ENCODE measurements at places on chromosomes 11 and 22.

DNA sequence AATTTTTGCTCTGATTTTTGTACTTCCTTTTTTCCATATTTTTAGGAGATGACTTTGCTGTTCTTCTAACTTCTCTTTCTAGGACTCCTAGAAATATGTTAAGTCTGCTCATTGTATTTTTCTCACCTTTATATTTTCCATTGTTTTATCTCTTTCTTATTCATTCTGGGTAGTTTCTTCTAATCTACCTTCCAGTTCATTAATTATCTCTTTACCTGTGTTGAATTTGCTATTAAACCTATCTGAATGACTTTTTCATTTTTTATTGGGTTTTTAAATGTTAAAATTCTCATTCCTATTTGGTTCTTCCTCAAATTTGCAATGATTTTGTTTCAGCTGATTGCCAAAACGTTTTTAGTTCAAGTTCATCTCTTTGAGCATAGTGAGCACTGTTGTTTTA is 27.8 kb upstream of the EHF start:
- no peak for DNase-seq

DNA sequence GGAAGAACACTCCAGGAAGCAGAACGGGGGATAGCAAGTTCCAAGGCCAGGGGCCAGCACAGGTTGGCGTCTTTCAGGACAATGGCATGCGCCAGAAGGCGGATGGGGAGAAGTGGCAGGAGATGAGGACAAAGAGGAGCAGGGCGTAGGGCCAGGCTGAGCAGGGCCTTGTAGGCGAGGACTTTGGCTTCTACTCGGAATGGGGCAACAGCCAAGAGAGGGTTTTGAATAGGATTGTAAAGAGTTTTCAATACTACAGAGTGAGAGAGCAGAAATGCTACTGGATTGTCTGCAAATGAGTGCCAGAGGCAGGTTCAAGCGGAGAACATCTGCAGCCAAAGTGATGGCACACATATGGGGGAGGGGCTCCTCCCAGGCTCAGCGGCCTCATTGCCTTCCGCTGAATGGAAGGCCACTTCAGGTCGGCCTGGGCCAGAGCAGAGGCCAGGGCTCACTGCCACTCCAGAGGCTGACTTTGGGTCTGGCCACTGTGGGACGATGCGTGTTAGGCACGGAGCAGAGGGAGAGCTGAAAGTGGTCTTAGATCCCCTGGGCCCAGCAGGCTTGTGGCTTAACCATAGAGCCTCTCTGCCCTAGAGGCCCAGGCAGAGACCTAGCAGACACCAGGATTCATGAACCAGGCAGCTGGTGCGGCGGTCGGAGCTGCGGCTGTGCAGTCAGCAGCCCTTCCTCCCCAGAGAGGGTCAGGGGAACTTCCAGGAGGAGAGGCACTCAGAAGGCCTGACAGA is 118.2 kb downstream of the DSCAML1 start:
- DNase-seq = no peak

- DNase-seq = no peak
These were observed 15.6 kb downstream of the MOV10L1 start for GRCh38 chr22:50105208-50106100.

- no peak for DNase-seq
These were observed 14.9 kb downstream of the RAC2 start for GRCh38 chr22:37229012-37229804.

DNA sequence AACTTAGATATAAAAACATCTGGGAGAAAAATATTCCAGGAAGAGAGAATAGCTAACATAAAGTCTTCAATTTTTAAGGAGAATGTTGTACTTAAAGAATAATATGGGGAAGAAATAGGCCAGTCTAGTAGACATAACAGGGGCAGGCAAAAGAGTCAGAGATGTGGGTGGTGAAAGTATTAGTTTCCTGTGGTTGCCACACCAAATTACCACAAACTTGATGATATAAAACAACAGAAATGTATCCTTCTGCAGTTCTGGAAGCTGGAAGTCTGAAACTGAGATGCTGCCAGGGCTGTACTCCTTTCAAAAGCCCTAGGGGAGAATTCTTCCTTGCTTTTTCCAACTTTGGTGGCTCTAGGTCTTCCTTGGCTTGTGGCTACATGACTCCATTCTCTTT is 1309.7 kb downstream of the LRRC4C start:
- DNase-seq = no peak

GRCh38 chr22:30143265-30143664 is 63.0 kb downstream of the HORMAD2 start:
- no peak for DNase-seq

DNA sequence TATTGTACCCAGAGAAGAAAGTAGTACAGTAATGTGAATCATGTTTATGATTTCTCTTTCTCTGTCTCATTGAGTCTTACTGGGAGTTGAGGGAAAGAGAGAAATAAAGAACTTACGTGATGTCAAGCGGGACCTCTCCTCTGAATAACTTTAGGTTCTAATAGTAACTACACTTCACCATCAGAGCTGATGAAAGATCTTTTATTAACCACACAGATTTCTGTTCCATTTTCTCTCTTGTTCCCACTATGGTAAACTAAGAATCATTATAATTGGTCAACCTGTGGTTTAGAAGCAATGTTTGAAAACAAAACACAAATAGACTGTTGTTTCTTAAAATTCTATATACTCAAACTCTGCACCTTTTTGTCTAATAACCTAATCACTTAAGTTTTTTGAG is 142.3 kb downstream of the ELP4 start:
- no peak for DNase-seq

DNA sequence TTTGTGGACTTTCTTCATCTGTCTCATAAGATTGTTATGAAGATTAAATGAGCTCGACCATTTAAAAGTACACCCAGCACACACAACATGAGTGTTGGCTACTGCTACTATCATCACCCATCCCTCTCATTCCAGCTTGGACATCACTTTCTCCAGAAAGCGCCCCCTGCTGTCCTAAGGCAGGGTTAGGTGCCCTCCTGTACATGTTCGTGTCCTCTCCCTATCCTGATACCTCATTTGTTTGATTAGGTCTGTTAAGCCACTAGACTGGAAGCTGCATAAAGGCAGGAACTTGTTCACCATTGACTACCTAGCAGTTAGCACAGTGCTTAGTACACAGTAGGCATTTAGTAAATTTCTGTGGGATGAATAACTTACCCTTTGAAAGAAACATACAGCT is 85.5 kb downstream of the ENTHD1 start:
- no peak for DNase-seq

DNA sequence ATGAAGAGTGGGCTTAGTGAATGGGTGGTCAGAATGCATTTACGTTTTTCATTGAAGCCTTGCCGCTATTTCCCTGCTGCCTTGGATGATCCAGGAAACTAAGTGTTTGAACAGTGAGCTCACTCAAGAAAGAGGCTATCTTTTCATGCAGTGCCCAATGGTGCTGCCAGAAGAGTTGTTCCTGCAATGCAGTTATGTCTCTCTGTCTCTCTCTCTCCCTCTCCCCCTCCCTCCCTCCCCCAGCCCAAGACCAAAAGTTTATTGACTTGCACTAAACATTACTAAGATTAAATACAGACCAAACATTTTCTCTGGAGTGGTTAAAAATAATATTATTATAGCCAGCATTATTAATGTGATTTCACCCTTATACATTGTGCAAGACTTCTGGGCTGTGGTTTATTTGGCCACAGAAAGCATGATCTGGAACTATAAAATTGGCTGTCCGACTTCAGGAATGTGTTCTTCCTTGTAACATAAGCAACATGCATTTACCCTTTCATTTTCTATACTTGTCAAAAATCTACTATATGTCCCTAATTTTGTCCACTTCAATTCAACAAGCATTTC is 6.6 kb upstream of the FUT4 start:
- no peak for DNase-seq

DNA sequence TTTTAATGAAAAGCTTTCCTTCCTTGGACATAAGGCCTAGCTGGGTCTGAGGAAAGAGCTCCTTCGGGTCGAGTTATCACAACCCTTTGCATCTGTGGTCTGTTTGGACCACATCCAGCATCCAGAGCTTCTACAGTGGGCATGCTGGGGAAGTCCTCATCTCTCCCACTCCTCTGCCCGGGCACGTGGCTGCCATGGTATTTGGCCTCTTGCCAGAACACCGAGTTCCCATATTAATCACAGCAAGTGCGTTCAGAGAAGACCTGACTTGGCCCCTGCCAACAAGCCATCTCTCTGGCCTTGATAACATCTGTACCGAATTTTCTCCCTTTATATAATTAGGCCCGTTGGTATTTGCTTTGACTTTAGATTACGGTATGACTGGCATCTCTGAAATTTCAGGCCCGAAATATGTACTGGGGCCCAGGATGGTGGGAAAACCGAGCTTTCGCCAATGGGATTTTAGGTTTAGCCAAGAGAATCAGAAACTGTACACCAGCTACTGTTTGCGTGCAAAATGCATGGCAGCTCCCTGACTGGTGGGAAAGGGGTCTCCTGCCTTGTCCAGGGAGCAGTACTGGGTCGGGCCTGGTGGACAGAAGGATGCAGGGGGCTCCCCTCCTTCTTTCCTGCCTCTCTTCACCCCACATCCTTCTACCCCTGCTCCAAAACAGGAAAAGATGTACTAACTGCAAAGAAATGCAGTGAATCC is 90.0 kb downstream of the MICAL2 start:
- no peak for DNase-seq

- no peak for DNase-seq
These were observed 3.2 kb downstream of the SEZ6L start for GRCh38 chr22:26172389-26172990.

GRCh38 chr22:41523464-41524221 is 20.6 kb downstream of the POLR3H start:
- DNase-seq = no peak

- DNase-seq = no peak
These were observed 39.7 kb downstream of the ME3 start for GRCh38 chr11:86632499-86633269.

- no peak for DNase-seq
These were observed 15.4 kb upstream of the ST14 start for GRCh38 chr11:130144141-130144540.
